ENCODE measurements at places on chromosomes 7 and 10. TPM values are rescaled to one million over a fixed set of nuclear protein-coding genes. Genes with fewer than 3 reads are reported as not detected.

The ASB15 gene
- total RNA-seq = not detected

The TMEM178B gene
- 0.23 TPM for total RNA-seq

The CALY gene
- total RNA-seq = not detected

The CC2D2B gene
- total RNA-seq = 0.23 TPM

The KCNIP2 gene
- 2.7 TPM for total RNA-seq

The HKDC1 gene
- 0.80 TPM for total RNA-seq

The CAV2 gene
- total RNA-seq = not detected

The WNT8B gene
- total RNA-seq = 0.43 TPM

The TCAF2 gene
- 47.6 TPM for total RNA-seq

The DEPP1 gene
- 0.34 TPM for total RNA-seq

The PAX4 gene
- total RNA-seq = not detected

The HSPA12A gene
- total RNA-seq = 0.41 TPM

The LBX1 gene
- total RNA-seq = not detected

The SPDYE18 gene
- 0.48 TPM for total RNA-seq

The PTEN gene
- total RNA-seq = 42.1 TPM

The NXPH1 gene
- total RNA-seq = not detected

The UBE2D1 gene
- 12.7 TPM for total RNA-seq

The PNPLA8 gene
- 18.4 TPM for total RNA-seq

The KAZALD1 gene
- total RNA-seq = 0.47 TPM

The GPER1 gene
- not detected for total RNA-seq

The PLOD3 gene
- total RNA-seq = 35.9 TPM

The CYP26C1 gene
- total RNA-seq = 0.05 TPM

The VGF gene
- total RNA-seq = 0.09 TPM

The HUS1 gene
- total RNA-seq = 41.5 TPM

The MYH16 gene
- total RNA-seq = not detected

The PTPRE gene
- total RNA-seq = 23.0 TPM

The STEAP4 gene
- total RNA-seq = not detected

The PRF1 gene
- total RNA-seq = 28.6 TPM

The CYREN gene
- 32.6 TPM for total RNA-seq

The INMT gene
- total RNA-seq = 0.07 TPM

The GPR15LG gene
- not detected for total RNA-seq

The MUC12 gene
- total RNA-seq = 0.34 TPM

The CPA4 gene
- total RNA-seq = not detected

The SLC18A3 gene
- not detected for total RNA-seq

The ADD3 gene
- total RNA-seq = 101 TPM

The MYO3A gene
- total RNA-seq = not detected

The CDHR3 gene
- 0.55 TPM for total RNA-seq

The FZD8 gene
- total RNA-seq = 0.18 TPM
